AG20443 (cell line): ENCODE measurements at places on chromosomes 5 and 9.

DNA sequence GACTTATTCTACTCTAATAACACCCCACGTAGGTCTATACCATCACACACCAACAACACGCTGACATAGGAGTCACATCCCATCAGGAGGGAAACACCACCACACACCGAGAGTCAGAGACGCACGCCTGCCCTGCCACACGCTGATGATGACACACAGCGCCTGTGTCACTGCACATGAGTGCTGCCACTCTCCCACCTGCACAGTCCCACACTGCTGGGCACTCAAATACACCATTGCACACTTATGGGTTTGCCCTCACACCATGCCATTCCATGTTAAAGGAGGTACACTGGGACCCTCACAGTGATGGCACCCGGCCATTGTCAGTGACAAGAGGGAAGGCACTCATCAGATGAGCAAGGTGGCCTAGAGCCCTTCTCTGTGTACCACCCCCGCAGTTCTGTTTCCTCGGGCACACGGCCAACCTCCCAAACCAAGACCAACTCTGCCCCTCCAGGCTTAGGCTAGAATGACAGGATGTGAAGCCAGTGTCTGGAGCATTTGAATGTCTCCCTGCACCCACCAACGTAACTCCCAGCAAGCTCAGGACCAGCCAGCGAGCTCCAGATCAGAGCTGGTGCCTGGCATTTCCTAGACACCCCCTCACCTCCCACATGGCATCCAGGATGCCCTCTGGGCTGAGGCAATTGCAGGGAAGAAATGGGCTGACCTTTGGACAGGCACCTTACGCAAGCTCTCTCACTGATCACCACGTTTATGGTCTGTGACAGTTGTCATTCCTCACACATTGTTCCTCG is 3.6 kb upstream of the CPLX2 start:
- DNase-seq: no peak

- no peak for DNase-seq
Observed at GRCh38 chr9:108672475-108673190, 183.2 kb downstream of the ACTL7B start.

GRCh38 chr9:113985968-113986585 is 92.0 kb downstream of the AMBP start:
- DNase-seq: no peak

GRCh38 chr9:8365029-8365428 is 565.5 kb upstream of the DMAC1 start:
- DNase-seq: no peak

DNA sequence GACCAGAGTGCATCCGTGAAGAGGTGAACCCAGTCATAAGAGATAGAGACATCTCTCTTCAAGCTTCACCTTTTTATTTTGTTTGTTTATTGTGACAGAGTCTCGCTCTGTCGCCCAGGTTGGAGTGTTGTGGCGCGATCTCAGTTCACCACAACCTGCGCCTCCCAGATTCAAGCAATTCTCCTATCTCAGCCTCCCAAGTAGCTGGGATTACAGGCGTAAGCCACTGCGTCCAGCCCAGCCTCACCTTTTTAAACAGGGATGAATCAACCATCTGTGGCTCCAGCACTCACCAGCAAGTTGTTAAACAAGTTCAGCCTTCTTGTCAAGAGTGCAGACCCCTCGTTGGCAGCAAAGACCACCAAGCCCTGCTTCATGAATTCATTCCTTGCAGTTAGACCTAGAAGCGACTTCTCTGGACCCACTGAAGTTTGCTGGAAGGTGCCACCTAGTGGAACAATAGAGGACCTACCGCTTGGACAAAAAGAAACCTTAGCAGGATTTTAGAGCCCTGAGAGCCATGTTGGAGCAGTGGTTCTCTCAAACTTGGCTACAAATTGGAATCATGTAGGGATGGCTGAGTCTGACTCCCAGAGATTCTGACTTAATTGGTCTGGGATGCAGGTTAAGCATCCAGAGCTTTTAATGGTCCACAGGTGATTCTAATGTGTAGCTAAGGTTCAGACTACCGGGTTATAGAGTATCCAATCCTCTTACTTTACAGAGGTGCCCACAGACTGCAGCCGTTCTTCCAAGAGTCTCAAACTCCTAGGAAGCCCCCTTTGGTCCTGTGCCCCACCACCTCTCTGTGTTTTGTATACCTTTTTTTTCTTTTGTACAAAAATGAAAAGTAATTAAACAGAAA is 10.5 kb upstream of the GALNT10 start:
- peak; percentile 75 for DNase-seq

GRCh38 chr5:45376417-45376816 is 319.8 kb downstream of the HCN1 start:
- DNase-seq: no peak

DNA sequence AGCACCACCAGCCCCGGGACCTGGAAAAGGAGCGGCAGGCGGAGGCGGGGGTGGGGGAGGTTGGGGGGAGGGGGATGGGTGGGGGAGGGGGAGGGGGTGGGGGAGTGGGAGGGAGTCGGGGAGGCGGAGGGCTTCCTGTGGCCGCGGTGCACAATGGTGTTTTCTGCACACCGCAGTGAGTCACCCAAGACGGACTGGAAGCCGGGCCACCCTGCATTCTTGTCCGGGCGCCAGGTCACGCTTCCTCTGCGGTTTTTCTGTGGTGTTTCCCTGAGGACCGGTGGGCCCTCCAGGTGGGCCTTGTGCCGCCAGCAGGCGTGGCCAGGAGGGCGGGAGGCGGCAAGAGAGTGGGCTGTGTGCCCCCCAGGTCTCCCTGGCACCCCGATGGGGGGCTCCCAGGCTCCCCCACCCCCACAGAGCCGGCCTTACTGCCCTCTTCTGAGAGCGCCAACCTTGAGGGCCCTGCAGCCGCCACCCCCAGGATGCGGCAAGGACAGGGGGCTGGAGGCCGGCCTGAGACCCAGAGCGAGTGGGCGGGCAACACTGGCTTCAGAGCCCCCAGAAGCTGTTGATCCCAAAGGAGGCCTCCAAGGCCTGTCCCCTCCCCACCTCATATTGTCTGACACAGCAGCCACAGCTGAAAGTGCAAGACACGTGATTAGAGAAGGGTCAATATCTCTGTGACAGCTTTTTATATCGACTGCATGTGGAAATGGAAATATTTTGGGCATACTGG is 11.1 kb downstream of the EXD3 start:
- DNase-seq: peak; percentile 91

DNA sequence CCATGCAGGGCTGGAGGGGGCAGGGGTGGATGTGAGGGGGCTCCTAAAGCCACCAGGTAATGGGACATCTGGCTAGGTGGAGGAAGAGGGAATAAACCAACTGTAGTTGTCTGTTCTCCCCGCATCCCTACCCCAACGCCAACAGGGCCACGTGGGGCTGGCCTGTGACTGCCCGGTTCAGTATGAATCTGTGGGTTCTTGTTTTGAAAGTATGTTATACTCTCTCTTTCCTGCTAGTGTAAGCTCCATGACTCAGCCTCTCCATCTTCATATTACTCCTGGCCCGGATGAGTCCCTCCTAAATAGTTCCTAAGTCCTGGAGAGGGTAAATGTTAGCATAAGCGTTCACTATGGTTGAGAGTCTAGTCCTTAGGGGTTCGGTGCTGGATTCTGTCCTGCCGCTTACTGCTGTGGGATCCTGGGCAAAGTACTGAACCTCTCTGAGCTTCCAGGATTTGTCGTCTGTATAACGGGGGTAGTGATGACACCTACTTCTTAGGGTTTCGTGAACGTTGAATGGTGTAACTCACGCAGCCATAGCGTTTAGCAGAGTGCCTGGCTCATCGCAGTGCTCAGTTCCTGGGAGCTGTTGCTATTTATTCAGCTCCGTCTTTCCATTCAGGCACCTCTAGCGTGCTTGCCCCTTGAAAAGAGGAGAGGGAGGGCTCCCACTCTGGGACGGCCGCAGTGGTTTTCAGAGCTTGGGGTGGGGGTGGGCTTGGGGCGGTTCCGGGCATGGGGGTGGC is 28.8 kb downstream of the LHX2 start:
- DNase-seq: peak; percentile 53

DNA sequence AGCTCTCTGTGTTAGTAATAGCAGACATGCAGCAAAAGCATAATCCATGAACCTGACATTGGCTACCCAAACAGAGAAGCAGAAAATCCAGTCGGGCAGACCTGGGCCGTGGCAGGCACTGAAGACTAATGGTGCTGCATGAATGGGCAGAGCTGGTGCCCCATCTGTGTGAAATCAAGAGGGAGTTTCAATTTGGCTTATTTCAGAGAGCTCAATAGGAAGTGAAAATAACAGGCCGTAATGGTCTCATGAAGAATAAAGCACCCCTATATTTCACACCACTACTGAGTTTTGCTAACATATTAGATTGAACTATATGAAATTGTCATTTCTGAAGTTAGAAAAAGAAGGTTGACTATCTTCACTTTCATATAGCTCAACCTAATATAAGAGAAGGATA is 149.7 kb downstream of the ENC1 start:
- no peak for DNase-seq

DNA sequence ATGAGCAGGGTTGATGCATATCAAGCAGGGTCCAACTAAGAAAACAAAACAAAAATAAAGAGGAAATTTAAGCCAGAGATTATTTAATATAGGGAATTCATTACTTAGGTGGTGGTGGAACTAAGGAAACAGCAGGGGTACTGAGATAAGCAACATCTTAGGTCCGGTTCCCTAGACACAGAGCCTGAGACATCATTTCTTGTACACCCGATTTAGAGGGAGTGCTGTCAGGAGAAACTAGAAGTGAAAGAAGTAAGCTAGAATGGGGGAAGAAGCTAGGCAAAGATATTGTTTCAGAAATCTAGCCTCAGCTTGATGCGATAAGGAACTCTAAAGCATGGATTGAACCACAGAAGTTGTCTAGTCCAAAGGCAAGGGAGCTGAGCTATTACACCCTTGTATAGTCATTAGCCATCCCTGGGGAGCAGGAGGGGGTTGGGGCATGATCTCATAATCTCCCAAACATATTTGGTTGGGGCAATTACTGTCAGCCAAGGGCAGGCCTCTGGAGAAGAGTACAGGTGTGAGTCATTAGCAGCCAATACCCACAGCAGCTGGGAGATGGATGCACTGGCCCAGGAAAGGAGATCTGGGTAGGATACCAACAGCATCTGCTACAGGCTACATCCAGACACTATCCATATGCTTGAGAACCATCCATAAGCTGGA is 194.5 kb downstream of the ARL15 start:
- no peak for DNase-seq

GRCh38 chr9:96133321-96134021 is 168.5 kb downstream of the HSD17B3 start:
- DNase-seq: no peak

DNA sequence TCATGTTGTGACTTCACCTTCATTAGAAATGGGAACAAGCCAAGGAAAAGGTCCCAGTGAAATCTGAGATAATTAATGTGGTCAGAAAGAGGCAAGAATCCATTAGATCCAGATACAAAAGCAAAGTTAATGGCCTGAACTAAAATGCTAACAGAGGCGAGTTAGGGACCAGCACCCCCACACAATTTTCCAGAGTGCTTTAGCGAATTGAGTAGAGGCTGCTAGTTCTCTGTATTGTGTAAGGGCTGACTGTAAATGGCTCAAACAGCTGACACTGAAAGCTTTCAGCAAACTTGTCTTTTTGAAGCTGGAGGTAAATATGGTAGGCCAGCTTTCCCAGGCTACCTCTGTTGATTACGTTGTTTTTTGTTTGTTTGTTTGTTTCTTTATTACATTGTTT is 75.5 kb downstream of the CSNK1A1 start:
- DNase-seq: no peak

DNA sequence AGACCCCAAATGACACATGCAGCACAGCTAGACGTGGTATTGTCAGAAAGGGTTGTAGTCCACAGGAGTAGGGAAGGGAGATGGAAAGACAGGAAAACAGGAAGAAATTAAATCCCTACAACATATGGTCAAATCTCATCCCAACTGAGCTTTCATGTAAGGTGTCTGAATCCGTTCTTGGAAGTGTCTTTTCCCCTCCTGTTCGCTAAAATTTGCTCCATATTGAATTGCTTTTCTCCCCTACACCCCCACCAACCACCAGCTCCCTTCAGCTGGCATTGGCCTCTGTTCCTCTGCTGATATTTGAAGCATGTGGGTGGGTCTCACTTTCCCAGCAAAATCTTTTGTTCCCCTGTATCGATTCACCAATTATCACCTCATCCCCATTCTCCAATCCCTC is 376.2 kb upstream of the WWC1 start:
- no peak for DNase-seq

DNA sequence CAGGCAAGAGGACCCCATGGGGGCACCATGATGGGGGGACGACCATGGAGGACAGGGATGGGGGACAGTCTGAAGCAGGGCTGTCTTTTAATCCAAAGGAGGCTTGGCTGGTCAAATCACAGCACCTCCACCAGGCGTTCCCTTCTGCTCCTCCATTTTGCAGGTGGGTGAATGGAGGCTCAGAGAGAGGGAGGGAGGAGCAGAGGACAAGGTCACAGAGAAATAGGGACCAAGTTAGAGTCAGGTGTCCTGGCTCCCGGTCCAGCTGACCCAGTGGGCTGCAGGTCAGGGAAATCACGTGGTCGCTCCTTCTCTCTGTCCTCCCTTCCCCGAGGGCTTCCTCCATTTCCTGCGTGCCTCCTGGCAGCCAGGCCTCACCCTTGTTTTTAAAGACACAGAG is 156.4 kb upstream of the SMIM23 start:
- DNase-seq: no peak

DNA sequence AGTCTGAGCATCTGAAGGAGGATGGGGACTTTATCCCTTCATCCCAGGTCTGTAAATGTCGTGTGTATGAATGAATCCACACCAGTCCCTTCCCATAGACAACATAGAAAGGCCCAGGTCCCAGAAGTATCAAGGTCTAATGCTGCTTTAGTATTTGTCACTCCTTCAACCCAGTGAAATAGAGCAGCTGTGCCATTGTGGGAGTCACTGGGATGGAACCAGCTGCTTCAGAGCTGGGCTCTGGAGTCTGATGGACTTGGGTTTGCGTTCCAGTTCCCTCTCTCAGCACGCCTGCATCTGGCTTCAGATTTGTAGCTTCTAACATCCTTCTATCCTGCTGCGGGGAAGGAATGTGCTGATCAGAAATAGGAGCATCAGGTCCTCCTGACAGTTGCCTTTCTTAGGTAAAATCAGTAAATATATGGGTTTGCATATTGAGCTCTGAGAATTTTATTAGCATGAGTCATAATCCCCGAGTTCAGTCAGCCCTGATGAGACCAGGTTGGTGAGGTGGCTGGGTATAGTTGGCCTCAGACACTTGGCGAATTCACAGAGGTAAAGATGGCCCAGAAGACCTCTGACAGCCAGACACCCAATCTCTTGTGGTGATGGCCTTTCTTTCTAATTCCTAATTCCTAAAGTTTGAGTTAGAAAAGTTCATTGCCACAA is 10.1 kb downstream of the ACO1 start:
- no peak for DNase-seq

DNA sequence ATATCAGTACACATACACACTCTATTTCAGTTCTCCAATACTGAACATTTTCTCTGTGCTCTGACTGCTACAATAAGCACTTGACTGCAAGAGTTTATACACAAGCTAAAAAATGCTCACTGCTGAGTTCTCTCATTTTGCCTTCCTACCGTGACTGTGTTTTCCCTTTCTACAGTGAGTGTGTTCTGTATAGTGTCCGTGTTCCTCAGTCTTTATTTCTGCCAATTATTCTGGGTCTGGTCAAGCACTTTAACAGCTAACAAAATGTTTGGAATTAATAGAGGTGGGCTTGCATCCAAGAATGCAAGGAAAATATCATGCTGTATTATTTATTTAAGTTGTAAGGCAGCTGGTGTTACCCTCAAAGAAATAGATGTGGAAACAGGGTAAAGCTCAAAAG is 217.0 kb upstream of the NREP start:
- no peak for DNase-seq
